H9 (cell line): ENCODE measurements at places on chromosomes 7 and 10.

DNA sequence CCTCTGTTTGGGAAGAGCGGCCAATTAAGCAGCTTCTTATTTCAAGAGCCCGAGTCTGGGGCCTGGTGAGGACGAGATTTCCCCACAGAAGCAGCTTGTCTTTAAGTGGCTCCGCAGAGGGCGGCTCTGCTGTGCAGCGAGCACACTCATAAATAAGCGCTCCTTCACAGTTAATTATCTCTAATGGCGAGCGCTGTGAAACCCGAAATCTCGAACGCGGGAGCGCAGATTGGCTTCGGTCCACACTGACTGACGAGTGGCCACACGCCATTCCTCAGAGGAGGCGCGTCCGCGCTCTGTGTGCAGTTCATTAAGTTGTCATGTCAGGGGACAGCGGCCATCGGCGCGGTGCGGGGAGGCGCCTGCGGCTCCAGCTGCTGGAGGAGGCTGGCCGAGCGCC is 560.9 kb downstream of the DNAJB6 start:
- DNase-seq, result no peak

GRCh38 chr7:4445777-4446176 is 236.3 kb upstream of the FOXK1 start:
- DNase-seq, result no peak

DNA sequence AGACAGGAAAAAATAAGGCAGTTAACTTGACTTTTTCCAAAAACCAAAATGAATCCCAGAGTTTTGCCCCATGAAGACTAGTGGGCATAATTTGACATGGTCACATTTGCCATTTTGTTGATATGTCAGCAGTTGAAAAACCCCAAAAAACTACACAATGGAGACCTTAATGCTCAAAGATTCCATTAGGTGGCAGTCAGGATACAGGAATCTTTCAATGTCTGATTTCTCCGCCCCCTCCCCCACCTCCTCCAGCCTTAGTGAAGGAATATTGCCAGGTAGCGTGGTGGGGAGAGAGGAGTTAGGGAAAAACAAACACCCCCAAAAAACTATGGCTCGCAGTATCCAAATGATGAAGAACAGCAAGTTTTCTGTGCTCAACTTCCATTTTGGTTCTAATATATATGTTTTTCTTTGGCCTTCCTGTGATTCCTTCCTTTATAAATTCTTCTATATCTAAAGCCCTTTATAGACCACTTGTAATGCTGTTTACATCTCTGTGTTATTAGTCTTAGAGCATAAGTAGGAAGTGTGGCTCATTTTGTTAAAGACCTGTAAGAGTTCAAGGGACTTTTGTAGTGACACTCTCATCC is 6.7 kb upstream of the SMNDC1 start:
- peak; percentile 58 for DNase-seq

DNA sequence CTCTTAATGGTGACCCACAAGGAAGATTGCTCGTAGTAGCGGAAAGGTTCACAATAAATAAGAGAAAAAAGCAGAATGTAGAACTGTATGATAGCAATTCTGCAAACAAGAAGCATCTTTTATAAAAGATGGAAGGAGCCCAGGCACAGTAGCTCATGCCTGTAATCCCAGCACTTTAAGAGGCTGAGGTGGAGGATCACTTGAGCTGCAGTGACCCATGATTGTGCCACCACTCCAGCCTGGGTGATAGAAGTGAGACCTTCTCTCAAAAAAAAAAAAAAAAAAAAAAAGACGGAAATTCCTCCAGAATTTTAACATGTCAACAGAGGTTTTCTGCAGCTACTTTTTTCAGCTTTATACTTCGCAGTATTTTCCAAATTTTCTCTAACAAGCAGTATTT is 13.2 kb downstream of the GATAD1 start:
- DNase-seq, result no peak

DNA sequence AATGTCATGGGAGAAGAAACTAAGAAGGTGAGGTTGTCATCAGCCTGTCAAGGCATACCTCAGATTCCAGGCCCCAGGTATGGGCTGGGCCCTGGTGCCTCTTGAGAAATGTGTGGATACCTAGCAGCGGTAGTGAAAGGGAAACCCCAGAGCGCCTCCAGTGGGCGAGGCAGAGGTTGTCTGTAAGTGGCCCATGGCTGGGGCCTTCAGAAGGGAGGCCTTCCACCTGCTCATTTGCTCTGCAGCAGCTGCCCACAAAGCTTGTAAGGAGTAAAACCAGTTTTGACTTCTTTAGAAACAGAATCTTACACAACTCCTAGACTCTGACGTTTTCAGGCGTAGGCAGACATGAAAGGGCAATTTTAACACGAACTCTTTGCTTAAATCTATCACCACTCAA is 509.9 kb downstream of the PARD3 start:
- peak; percentile 88 for DNase-seq

DNA sequence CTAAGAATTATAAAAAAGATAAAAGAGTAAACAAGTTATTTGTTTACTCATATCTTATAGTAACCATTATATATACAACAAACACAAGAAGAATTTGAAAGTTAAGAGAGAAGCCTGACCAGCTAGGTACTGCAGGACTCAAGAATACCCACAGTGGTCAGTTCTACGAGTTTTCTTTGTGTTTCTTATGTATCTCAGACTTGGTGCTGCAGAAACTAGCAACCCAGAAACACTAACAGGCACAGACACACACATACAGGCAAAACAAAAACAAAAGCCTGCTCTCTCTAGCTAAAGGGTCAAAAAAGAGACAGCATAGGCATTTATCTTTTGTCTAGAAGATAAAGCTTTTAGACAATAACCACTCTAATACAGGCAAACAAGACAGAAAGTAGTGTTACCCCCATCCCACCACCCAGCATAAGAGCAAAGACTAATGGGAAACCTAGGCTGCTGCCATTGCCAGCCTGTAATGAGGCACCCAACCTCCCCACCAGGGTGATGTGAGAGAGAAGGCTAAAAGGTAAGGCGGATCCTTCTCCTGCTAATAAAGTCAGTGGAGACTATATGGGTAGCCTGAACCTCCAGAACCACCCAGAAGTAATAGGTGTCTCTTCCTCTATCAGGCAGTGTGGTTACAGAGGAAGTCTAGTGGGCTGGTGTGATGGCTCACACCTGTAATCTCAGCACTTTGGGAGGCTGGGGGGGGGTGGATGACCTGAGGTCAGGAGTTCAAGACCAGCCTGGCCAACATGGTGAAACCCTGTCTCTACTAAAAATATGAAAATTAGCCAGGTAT is 113.9 kb downstream of the DNAJC1 start:
- no peak for DNase-seq

DNA sequence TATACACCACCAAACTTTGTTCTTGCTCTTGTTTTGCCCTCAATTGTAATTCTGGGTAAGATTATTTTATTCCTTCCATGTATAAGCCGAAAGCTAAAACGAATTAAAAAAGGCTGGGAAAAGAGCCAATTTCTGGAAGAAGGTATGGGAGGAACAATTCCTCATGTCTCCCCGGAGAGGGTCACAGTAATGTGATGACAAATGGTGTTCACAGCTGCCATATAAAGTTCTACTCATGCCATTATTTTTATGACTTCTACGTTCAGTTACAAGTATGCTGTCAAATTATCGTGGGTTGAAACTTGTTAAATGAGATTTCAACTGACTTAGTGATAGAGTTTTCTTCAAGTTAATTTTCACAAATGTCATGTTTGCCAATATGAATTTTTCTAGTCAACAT is 12.5 kb upstream of the CFAP69 start:
- DNase-seq, result no peak

- no peak for DNase-seq
Measured at GRCh38 chr7:25646726-25647413, 418.6 kb upstream of the NPVF start.

GRCh38 chr7:94003446-94004023 is 620 bp downstream of the BET1 start:
- DNase-seq, result no peak

GRCh38 chr10:31731711-31732110 is 196.9 kb downstream of the ARHGAP12 start:
- DNase-seq, result no peak

DNA sequence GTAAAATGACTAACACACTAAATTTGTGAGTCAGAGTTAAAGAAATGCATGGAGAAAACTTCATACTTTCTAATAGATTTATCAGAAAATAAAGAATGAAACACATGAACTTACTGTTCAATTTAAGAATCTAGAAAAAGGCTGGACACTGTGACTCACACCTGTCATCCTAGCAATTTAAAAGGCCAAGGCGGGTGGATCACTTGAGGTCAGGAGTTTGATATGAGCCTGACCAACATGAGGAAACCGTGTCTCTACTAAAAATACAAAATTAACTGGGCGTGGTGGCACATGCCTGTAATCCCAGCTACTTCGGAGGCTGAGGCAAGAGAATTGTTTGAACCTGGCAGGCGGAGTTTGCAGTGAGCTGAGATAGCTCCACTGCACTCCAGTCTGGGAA is 1106.2 kb upstream of the LRRN3 start:
- DNase-seq, result no peak

- DNase-seq, result no peak
Measured at GRCh38 chr7:93156884-93157283, 8.7 kb upstream of the SAMD9L start.

GRCh38 chr10:132368881-132369635 is 27.9 kb upstream of the PWWP2B start:
- no peak for DNase-seq

DNA sequence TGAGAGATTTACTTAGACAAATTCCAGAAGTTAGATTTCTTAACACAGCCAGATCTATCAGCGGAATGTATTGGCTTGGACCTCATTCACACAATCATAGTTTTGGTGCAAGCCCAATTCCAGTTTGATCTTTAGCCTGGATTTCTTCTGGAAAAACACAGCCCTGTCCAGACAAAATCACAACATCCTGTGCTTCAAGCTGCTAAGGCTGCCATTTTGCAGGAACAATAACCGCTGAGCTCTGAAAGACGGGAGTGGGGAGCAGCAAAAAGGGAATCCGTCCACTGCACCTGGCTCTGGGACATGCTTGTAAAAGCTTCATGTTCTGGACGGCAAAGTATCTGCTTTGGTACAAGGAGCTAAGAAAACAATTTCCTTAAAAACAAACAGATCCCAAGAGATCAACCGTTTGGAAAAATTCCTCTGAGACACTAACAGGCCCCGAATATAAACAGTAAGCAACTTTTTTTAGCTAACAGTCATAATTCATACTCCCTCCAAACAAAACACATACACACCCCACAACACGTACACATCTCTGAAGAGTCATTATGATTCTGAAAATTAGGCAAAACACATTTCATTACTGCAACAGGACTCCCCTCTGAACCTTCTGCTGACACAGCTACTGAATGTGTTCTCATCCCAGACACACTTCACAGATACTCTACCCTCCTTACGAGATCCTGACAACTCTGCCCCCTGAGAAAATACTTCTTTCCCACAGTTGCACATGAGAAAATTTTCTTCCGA is 32.4 kb downstream of the ITIH5 start:
- DNase-seq, result no peak

- no peak for DNase-seq
Measured at GRCh38 chr10:50501924-50502452, 121.8 kb downstream of the SGMS1 start.

GRCh38 chr7:45599851-45600706 is 25.9 kb downstream of the ADCY1 start:
- peak; percentile 25 for DNase-seq

- DNase-seq, result no peak
Measured at GRCh38 chr10:43868952-43869351, 220.3 kb upstream of the ZNF32 start.

- no peak for DNase-seq
Measured at GRCh38 chr7:1095621-1096155, 7.8 kb downstream of the GPER1 start.

DNA sequence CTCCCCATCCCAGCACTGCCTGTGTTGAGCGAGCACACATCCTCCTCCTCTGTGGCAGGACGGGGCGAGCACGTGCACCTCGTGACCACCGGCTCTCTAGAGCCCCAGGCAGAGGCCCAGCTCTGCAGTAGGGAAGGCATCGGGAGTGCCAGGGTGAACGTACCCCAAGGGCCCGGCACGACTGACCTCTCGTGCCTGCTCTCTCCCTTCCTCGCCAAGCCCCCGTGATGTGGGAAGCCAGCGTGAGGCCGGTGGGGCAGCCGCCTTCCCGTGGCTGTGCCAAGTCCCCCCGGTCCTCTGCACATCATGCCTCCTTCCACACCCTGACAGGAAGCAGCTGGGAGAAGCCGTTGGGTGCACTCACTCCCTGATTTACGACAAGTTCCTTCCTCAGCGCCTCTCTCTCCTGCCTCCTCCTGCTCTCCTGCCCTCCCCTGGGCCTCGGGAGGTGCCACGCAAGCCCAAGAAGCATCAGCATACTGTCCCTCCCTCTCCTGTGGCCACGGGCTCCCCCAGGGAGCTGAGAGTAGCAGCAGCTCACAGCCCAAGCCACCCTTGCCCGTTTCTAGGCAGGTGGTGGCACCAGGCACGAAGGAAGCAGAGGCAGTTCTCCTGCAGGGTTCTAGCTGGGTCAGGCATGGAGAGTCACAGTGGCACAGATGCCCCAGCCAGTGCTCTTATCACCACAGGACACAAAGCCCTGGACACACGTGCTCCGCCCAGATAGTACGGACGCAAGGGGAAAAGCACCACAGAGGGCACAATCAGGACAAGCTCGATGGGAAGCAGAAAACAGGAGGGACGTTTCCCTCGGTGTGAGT is 47.0 kb downstream of the AMZ1 start:
- DNase-seq, result no peak

GRCh38 chr7:106772655-106773108 is 92.4 kb upstream of the PIK3CG start:
- no peak for DNase-seq

- DNase-seq, result no peak
Measured at GRCh38 chr7:92296880-92297445, 51.2 kb downstream of the ANKIB1 start.

- DNase-seq, result no peak
Measured at GRCh38 chr10:1968257-1969033, 231.1 kb upstream of the ADARB2 start.

DNA sequence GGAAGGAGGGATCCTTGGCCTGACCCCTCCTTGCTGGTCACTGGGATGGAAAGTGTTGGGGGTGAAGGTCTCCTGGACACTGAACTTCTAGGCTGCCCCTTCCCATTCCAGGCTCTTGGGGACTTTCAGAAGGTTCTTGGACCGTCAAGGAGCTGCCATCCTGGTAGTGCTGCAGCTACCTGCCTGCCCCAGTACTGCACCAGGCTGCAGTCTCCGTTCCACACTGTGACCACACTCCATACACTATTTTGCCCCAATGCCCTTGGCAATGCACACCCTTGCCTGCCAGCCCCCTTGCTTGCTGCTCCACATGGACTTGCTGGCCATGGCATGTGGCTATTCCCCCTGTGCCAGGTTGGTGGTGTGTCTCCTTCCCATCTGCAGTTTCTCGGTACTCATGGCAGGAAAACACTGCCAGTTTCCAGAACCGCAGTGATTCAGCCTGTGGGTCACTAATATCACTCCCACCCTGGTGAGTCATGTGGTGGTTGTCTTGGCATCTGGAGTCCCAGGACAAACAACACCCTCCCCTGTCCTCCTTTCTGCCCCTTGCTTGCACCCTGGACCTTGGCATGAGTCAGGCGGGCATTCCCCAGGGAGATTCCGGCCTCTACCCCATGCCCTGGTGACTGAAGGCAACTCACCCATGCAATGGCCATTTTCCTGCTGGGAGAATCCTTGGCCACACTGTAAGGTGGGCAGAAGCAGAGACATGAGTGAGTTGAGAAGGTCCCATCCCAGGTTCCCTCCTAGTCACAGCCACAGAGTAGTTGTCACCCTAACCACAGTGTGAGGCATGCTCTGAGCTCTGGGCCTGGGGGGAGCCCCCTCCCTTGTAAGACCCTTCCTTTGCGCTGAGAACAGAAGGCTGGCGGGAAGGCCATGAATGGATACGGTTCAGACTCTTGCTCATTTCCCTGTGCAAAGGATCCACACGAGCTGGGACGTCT is 32.8 kb downstream of the GOLGA7B start:
- no peak for DNase-seq
